Glomerular endothelial cell (primary cell): ENCODE measurements at places on chromosomes 4 and X.

DNA sequence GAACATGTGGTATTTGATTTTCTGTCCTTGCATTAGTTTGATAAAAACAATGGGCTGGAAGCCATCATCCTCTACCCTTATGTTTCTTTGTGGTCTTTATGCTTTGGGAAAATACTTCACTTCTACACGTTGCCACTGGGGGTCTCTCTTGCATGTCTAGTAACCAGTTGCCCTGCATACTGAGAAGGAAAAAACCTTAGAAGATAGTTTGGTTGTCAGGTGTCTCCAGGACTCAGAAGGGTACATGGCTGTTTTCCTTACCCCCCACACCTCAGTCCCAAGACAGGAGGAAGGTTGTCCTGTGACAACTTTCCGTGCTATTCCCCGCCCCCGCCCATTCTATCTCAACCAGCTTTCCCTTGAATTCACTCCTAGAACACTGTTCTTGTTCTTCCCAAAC lies 62.1 kb upstream of the LANCL3 start:
- DNase-seq = no peak

GRCh38 chr4:169208090-169208455 lies 62.7 kb downstream of the SH3RF1 start:
- no peak for DNase-seq

DNA sequence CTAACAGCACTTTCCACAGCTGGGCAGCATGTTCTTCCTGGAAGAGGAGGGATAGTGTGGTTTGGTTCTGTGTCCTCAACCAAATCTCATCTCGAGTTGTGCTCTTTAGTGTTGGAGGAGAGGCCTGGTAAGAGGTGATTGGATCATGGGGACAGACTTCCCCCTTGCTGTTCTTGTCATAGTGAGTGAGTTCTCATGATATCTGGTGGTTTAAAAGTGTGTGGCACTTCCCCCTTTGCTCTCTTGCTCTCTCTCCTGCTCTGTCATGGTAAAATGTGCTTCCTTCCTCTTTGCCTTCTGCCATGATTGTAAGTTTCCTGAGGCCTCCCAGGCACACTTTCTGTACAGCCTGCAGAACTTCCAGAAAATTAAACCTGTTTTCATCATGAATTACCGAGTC lies 133.7 kb upstream of the NDP start:
- no peak for DNase-seq

- DNase-seq = no peak
Observed at GRCh38 chr4:170090352-170091052, 746 bp upstream of the AADAT start.

DNA sequence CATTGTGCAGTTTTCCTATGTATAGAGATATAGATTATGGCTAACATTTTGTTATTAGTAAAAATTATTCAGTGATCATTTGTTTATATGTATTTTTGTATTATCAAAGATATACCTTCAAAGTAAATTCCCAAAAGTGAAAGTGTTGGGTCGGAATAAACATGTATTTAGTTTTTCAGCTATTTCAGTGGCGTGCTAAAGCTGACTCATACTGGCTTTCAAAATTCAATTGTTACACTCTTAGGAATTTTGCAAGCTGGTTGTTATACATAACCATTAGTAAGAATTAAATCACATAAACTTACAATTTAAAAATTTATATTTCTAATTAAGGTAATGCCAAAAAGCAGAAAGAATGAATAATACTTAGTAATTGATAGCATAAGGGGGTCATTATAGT lies 288.4 kb upstream of the NRK start:
- DNase-seq = no peak

GRCh38 chr4:146029939-146030710 lies 91.5 kb upstream of the ZNF827 start:
- no peak for DNase-seq

DNA sequence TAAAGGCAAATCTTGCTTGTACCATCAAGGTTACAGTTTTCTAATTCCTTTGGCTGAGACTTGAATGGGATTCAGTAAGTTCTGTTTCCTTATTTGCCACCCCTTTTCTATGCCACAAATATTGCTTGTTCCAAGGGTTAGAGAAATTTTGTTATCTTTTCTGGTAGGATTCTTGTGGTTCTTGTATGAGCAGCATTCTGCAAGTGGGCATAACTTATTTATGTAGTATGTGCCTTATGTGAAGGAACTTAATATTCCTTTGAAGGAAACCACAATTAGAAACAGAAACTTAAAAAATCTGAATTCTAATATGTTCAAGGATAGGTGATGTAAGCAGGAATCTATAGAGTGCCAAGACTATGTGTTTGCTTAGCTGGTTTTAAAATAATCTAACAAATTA lies 53.1 kb upstream of the TSPAN5 start:
- DNase-seq = no peak
